ENCODE measurements at places on chromosomes 2 and 18. TPM values are rescaled to one million over a fixed set of nuclear protein-coding genes. Genes with fewer than 3 reads are reported as not detected.

The GLB1L gene
- total RNA-seq: 28.2 TPM

DNA sequence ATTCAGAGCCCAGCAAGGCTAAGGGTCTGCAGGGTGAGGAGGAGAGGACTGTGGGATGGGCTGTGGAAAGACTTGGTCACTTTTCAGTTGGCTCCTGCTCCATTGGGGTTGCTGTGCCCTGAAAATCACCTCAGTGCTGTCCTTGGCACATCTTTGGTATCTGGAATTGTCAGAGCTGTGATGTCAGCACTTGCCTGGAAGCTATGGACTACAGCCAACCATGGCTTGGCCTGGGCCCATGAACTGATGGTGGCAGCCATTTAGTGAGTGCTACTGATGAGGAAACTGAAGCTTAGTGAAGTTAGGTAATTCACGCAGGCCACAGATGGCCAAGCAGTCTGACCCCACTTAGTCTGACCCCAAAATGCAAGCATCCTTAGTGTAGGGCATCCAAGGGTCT, 121.8 kb upstream of the SERPINE2 start:
- DNase-seq: peak; percentile 48

DNA sequence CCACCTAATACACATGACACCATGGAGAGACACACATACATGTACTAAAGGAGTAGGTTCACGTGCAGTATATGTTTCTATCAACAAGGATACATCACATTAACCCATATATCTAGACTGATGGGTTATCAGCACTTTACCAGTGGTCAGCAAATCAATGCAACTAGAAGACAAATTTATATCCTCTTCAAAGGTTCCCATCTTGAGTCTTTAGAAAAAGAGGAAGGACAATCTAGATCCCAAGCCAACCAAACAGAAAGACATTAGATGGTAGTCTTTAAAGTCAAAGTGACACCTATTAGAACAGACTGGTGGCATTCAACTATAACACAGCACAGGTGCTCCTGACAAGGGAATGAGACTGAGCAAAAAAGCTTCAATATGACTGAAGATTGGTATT, 13.8 kb upstream of the SERTAD2 start:
- no peak for DNase-seq

- DNase-seq: peak; percentile 91
Measured at GRCh38 chr2:8803658-8804379, 33.6 kb downstream of the KIDINS220 start.

The POTEC gene
- total RNA-seq: not detected

DNA sequence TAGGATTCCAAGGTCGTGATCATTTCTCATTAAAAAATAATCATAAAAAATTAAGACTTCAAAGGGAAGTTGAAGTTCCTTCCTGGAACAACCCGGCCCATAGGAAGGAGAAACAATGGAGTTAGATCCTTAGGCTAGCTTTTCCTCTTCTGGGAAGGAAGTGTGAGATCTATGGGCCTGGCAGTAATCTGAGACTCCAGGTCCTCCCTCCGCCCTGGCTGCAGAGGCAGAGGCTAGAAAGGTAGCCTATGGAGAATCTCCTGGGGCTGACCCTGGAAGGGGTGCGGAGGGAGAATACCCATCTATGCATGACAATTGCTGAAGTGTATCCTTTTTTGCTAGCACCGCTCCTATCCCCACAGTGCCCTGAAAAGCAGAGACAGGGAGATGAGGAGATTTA, 37.9 kb downstream of the TRIB2 start:
- no peak for DNase-seq

- DNase-seq: no peak
Measured at GRCh38 chr18:50665519-50665918, 105.6 kb downstream of the MAPK4 start.

The VWC2L gene
- total RNA-seq: not detected

- DNase-seq: peak; percentile 29
Measured at GRCh38 chr18:2411381-2411960, 159.8 kb downstream of the METTL4 start.

- DNase-seq: no peak
Measured at GRCh38 chr2:172098650-172099471, 3.8 kb downstream of the DLX2 start.

DNA sequence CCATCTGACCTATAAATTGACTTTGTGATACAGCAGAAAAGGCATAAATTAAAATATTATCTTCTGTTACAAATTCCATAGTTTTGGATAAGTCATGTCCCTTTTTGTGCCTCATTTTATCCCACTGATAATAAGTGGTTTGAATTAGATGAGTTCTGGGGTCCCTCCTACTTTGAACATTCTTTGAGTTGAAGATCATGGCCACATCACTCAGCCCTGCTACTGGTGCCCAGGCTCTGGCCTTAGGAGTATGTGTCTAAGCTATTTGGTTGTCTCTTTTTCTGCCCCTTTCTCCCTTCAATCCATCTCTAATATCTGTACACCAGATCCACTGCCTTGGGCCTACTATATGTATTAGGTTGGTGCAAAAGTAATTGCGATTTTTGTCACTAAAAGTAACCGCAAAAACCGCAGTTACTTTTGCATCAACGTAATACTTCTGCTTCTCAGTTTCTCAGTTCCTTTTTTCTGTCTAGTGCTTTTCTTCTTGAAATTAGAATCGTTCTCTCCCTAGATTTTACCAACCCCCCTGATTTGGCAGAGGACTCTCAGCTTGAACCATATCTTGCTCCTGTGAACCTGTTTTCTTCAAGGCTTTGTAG, 362.5 kb upstream of the TNP1 start:
- no peak for DNase-seq

GRCh38 chr18:62828091-62828640, 112.8 kb downstream of the PHLPP1 start:
- DNase-seq: peak; percentile 45

The ANKRD29 gene
- 6.9 TPM for total RNA-seq

The CFC1 gene
- total RNA-seq: not detected

DNA sequence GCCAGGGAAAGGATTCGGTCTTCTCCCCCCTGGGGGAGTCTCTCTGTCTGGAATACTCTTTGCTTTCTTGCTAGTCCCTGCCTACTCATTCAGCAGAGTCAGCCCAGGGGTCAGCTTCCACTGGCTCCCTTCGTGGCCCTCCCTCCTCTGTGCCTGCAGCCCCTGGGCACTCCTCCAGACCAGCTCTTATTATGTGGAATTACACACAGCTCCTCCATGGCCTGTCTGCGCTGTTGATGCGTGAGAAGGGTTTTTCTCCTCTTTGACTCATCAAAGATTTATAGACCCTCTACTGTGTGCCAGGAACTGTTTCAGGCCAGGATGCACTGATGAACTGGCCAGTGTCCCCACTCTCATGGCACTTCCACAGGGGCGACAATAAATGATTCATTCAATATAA, 44.4 kb downstream of the ST8SIA5 start:
- peak; percentile 91 for DNase-seq

The ARHGEF33 gene
- 0.50 TPM for total RNA-seq

The AQP12B gene
- total RNA-seq: not detected

The CROCC2 gene
- 0.51 TPM for total RNA-seq

DNA sequence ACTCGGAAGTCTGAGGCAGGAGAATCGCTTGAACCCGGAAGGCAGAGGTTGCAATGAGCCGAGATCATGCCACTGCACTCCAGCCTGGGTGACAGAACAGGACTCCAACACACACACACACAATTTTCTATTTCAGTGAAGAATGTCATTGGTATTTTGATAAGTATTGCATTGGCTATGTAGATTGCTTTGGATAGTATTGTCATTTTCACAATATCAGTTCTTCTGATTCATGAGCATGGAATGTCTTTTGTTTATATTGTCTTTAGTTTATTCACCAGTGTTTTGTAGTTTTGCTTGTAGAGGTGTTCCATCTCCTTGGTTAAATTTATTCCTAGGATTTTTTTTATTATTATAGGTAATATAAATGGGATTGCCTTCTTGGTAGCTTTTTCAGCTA, 693.4 kb upstream of the SYT4 start:
- DNase-seq: peak; percentile 30

- no peak for DNase-seq
Measured at GRCh38 chr18:5746844-5747243, 148.5 kb downstream of the TMEM200C start.

The CFAP65 gene
- not detected for total RNA-seq

The KCNIP3 gene
- total RNA-seq: 1.7 TPM

DNA sequence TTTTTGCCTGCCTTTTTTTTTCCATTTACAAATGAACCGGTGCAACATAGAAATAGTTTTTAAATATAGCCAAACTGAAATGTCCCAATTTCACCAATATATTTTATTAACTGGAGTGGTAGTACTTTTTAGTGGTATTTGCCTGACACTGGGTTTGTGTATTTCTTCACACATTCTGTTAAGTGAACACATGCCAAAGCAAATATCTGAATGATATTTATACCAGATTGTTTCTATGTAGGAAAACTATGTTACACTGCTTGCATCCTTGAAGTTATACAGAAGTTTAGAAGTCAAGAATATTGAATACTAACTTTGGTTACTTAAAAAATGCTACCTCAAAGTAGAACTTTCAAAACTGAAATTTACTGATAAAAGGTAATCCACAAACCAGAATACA, 19.4 kb upstream of the ITPRID2 start:
- DNase-seq: no peak

GRCh38 chr2:85811180-85812093, 57.6 kb downstream of the ATOH8 start:
- peak; percentile 63 for DNase-seq

GRCh38 chr2:36683002-36683401, 13.5 kb upstream of the VIT start:
- DNase-seq: no peak

- no peak for DNase-seq
Measured at GRCh38 chr2:35255826-35256225, 1099.8 kb upstream of the CRIM1 start.

The XDH gene
- under 0.01 TPM for total RNA-seq

DNA sequence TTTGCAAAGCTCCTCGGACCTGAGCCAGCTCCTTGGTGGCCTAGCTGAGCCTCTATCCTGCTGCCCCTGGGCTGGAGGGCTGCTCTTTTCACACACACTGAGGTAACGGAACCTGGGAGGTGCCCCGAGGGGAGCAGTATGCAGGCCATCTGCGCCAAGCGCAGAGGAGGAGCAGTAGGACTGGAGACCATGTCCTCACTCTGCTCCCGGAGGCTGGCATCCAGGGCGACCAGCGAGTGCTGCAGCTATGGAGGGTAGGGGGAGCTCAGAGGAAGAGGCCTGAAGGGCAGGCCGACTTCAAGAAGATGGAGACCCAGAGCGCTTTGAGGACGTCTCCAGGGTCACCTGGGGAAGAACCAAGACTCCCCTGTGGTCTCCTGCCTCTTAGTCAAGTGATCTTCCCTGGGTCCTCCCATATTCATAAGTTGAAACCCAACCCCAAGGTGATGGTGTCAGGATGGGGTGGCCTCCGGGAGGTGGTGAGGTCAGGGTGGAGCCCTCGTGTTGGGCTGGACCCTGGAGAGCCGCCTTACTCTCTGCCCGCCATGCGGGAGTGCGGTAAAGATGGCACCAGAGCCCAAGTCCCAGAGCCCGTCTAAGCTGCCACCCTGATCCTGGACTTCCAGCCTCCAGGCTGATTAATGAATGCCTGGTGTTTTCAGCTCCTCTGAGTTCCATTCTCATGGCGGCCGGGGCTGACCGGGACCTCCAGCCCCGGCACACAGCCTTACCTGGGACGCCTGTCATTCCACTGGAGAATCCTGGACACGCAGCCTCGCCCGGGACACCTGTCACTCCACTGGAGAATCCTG, 160.7 kb downstream of the NDUFA10 start:
- DNase-seq: no peak

The LYPD6B gene
- total RNA-seq: not detected

DNA sequence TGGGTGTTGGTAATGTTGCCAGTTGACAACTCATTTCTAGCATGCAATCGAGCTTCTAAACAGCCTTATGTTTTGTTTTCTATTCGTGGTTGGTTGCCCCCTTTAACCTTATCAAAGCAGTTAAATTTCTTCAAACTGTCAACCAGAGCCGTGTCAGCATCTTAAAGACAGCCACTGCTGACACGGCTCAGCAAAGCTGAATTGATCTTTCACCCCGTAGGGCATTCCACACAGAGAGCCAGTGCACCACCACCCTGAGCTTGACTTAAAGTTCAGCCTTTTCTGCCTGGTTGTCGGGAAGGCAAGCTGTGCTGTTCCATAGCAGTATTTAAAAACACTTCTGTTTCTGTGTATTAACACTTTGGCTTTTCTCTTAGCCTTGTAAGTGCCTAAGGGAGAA, 355.0 kb upstream of the CHST9 start:
- no peak for DNase-seq
